Lower leg skin (tissue), 4 donors: ENCODE measurements at places on chromosomes 1 and 21. TPM values are rescaled to one million over a fixed set of nuclear protein-coding genes. Genes with fewer than 3 reads are reported as not detected.

DNA sequence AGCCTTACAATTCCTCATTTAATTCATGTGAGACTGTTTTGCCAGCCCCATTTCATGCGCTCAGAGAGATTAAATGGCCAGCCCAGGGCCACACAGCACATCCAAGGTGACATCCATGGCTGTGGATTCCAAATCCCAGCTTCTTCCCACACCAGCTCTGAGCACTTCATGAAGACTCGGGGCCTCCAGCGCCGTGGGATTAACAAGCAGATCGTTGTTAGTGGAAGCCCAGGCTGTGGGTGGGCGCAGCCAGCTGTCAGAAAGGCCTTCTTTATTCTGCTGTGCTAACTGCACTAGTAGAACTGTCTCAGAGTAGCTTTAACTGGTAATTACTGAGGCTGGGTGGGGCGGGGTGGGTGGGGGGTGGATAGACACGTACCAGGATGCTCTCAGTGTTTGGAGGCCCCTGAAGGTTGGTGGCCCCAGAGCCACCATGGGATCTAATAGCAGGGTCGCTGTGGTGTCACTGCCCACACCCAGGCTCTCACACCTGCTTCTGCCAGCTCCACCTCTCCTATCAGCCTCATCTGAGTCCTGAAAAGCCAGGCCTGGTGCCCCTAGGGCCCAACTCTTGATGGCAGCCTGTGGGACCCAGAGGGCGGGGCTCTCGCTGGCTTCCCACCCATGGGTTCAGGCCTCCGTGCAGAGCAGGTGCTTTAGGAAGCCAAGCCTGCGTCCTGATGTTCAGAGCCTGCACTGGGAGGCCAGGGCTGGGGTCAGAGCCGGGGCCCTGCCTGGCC, 3.4 kb downstream of the BMP8A start:
- peak; percentile 53 for DNase-seq

- no peak for DNase-seq
Measured at GRCh38 chr1:25522031-25522655, 21.3 kb upstream of the LDLRAP1 start.

Gene OR2T2
- not detected for total RNA-seq

GRCh38 chr1:86470859-86471258, 2.1 kb downstream of the CLCA1 start:
- DNase-seq = no peak

Gene CELA2A
- total RNA-seq = not detected

GRCh38 chr1:67376381-67376780, 53.8 kb downstream of the SERBP1 start:
- no peak for DNase-seq

DNA sequence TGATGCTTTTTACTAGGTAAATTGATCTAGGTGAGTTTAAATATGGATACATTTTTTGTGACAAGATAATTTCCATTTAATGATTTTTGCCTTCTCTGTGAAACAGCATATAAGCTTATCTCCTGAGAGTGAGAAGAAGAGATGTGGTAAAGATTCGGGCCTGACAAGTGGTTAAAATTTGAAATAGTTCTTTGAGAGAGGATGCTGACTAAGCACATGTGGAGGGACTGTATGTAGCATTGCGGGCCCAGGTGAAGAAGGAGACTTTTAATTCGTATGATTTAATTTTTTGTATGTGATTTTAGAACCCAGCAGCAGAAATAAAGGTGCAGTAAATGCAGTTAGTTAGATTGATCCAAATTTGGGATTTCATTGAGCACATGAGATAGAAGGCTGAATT, 51.9 kb downstream of the RPRD2 start:
- no peak for DNase-seq

DNA sequence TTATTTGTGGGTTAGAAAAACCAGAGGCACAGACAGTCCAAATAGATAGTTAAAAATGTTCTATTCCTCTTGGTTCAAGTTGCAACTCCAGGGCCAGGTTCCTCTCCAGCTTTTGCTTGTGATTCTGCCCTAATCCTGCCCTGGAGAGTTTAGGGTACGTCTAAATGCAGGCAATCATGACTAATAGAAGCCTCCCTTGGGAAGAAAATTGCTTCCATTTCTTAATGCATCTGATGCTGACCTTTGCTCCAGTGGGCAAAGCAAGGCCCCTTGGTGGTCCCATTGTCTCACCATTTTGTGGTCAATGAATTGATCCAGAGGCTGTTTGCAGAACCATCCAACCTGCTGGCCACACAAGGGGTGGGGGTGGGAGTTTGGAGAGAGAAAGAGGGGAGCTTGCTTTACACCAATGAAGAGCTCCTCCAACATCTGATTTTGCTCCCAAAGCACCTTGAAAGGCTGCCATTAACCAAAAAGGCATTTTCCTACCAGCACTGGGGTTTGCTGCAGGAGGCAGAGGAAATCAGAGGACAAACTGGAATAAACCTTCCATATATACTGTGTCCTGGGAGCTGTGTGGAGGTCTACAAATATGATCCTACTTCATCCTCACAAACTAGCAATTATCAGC, 31.3 kb downstream of the C8B start:
- DNase-seq = no peak

GRCh38 chr1:161351482-161351881, 16.2 kb downstream of the CFAP126 start:
- no peak for DNase-seq
